MCF 10A (cell line): ENCODE measurements at places on chromosomes 12 and 14. TPM values are rescaled to one million over a fixed set of nuclear protein-coding genes. Genes with fewer than 3 reads are reported as not detected.
A peak's percentile ranks its signal among the peaks of the same experiment; 100 is the strongest.

GRCh38 chr14:106845286-106846087 is 1319.1 kb downstream of the TMEM121 start:
- no peaks in the 10 kb centered on the region for H3K27me3 ChIP-seq
- H3K36me3 ChIP-seq, result peaks cover 6% of the 10 kb centered on the region
- H3K4me3 ChIP-seq, result peak overlapping the region; percentile 83
- peaks cover 68% of the 10 kb centered on the region for H3K4me1 ChIP-seq
- peak overlapping the region; percentile 95 for H3K27ac ChIP-seq

GRCh38 chr14:80536456-80536855 is 325.2 kb upstream of the DIO2 start:
- H3K27me3 ChIP-seq, result no peaks in the 10 kb centered on the region
- no peak for DNase-seq
- H3K27ac ChIP-seq, result no peak overlapping the region
- H3K4me3 ChIP-seq, result no peak overlapping the region

DNA sequence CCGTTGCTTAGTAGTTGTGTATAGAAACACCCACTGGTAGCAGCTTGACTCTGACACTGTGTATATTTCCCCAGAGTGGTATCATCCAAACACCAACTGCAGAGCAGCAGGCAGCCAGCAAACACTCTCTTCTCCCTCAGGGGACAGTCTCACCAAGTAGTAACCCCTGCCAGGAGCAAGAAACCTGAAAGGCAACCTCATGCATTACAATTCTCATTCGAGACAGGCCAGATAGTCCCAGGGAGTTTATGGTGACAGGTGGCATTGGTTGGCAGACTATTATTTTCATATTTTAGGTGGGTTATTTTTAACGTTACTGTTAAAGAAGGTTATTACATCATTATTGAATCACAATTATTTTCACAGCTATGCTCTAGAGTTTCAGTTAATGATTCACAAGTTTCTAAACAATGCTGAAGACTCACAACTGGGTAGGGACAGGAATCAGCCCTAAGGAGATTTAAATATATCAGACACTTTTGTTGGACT is 222.8 kb downstream of the EGLN3 start:
- no peak overlapping the region for H3K27ac ChIP-seq
- H3K4me1 ChIP-seq, result no peaks in the 10 kb centered on the region
- peak; percentile 0 for DNase-seq
- H3K36me3 ChIP-seq, result no peaks in the 10 kb centered on the region
- H3K4me3 ChIP-seq, result no peak overlapping the region

The SYCP3 gene
- total RNA-seq, result not detected in 2 replicates

The ASB2 gene
- not detected in 2 replicates for total RNA-seq

The C12orf54 gene
- total RNA-seq, result 1.5 and 1.9 TPM in 2 replicates
